Cortex of kidney (tissue), 1 donor: ENCODE measurements at places on chromosomes 3 and 15.

GRCh38 chr15:68578175-68578979 lies 416 bp upstream of the CORO2B start:
- no peak for DNase-seq

DNA sequence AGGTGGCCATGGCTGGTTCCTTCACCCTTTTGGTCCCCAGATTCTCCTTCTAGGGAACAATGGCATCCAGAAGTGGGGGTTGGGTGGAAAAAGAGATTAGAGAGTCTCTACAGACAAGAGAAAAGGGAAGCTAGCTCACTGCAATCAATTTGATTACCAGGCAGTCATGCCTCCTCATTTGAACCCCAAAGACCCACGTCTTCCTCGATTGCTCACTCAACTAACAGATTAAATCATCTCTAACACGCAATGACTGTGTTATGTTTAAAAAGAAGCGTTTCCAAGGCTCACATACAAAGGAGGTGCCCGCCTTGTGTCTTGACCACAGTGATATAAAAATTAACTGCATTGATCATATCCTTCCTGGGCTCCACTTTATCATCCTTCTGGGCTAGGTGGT lies 57.6 kb downstream of the BHLHE40 start:
- DNase-seq, result no peak

- no peak for DNase-seq
Measured at GRCh38 chr3:120780977-120781376, 38.4 kb downstream of the GTF2E1 start.

GRCh38 chr15:65631503-65631902 lies 9.8 kb downstream of the SLC24A1 start:
- DNase-seq, result no peak

- no peak for DNase-seq
Measured at GRCh38 chr3:106570426-106570825, 701.6 kb upstream of the CBLB start.

- no peak for DNase-seq
Measured at GRCh38 chr3:178479860-178480259, 56.4 kb upstream of the KCNMB2 start.
